CD4-positive, alpha-beta T cell treated with Interleukin-17A for 1 hour (primary cell): ENCODE measurements at places on chromosomes 1 and 21.

DNA sequence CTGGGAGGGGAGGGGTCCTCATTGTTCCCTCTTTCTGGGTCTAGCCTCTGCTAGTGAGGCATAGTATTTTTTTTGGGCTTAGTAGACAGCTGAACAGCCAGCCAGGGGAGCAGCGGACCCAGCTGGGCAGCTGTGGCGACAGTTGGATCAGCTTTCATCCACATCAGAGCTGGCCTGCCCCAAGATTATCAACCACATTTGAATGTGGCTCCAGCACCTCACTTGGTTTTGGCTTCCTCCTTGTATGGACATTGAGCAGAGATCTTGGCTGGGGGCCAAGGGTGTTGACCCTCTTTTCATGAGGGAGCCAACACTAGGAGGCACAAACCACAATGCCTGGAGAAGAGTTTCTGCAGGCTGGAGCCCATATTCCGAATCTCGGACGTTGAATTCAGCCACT is 25.0 kb downstream of the WNT4 start:
- DNase-seq = no peak

DNA sequence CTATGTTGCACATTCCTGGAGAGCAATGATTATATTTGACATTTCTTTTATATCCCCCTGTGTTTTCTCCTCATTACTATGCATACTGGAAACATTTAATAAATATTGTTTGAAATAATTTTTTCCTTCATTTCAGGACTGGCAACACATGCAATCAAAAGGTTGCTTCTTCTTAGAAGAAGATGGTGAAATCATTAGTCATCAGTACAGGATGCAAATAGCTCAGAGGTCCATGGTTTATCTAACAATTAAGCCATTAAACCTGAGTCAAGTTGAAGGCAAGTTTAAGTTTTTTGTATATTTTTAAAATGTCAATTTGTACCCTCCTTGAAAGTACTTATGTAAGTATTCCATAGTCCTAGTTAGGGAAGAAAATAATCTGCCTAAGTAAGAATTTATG is 22.5 kb downstream of the EFCAB7 start:
- no peak for DNase-seq

DNA sequence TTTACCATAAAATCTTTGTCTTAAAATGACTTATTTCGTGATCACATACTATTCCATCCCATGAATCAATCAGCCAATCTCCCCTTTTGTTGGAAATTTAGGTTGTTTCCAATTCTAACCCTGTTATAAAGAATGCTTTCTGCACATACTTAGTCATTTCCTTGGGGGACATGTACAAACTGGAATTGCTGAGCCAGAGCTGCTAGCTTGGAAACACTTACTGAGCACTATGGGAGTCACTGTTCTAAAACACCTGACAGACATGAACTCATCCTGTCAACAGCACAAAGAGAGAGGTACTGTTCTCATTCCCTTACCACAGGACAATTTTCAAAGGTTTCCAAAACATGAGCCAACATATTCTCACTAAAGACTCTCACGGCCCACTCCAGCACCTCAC is 32.1 kb downstream of the AK2 start:
- no peak for DNase-seq

- no peak for DNase-seq
Observed at GRCh38 chr1:166980818-166981217, 5.5 kb upstream of the ILDR2 start.

GRCh38 chr1:161216945-161217712 is 2.0 kb downstream of the FCER1G start:
- peak; percentile 19 for DNase-seq

GRCh38 chr1:48808496-48808895 is 31.8 kb upstream of the BEND5 start:
- no peak for DNase-seq

GRCh38 chr1:67682659-67683197 is 2.3 kb upstream of the GADD45A start:
- no peak for DNase-seq

DNA sequence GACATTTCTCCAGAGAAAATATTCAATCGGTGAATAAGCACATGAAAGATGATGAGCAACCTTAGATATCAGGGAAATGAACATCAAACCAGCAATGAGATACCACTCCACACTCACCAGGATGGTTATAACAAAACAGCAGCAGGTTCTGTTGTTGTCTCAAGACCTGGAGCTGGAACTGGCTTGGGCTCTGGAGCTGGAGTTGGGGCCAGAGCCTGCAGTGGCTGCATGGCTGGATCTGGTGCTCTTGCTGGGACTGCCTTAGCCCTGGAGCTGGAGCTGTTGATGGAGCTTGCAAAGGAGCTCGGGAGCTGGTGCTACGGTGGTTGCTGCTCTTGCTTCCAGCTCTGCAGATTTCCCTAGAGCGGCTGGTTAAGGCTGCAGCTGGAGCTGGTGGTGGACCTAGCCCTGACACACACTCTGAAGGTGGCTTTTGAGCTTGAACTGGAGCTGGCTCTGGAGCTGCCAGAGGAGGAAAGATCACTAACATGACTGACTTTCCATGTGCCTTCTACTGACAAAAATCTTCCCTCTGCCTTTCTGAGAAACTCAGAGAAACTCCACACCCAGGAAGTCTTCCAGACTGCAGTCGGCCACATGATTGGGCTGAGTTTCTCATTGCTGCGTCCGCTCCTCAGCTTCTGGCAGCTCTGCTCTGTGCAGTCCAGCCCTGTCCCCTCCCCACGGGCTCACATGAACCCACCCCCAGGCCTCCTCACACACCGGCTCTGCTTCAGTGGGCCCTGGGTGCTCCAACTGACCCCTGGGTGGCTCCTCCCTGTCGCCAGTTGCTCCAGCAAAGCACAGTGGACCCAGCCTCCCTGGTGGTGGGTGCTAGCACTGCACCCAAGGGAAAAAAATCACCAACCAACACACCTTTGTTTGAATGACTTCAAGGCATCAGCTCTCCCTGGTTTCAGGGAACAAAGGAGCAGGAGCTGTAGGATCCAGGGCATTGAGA is 139.1 kb upstream of the FMN2 start:
- no peak for DNase-seq

- no peak for DNase-seq
Observed at GRCh38 chr1:183816110-183816509, 11.2 kb downstream of the RGL1 start.

GRCh38 chr1:102661481-102661880 is 446.8 kb downstream of the COL11A1 start:
- DNase-seq = no peak

- DNase-seq = peak; percentile 17
Observed at GRCh38 chr1:46489638-46490405, at the start of gene DMBX1. Gene DMBX1, plus strand, starts transcription at chr1:46489836. Its CDS starts 17,175 bp downstream, at chr1:46507011.

GRCh38 chr1:202812176-202813026 is 1.6 kb downstream of the PCAT6 start:
- no peak for DNase-seq

DNA sequence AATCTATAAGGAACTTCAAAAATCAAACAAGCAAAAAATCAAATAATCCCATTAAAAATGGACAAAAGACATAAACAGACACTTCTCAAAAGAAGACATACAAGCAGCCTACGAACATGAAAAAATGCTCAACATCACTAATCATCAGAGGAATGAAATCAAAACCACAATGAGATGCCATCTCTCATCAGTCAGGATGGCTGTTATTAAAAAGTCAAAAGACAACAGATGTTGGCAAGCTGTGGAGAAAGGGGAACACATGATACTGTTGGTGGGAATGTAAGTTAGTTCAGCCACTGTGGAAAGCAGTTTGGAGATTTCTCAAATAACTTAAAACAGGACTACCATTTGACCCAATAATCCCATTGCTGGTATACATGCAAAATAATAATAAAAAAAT is 226.4 kb downstream of the S1PR1 start:
- DNase-seq = no peak

GRCh38 chr1:221777431-221778072 is 35.7 kb upstream of the DUSP10 start:
- DNase-seq = peak; percentile 83

GRCh38 chr1:19400875-19401534 is 84.3 kb downstream of the CAPZB start:
- no peak for DNase-seq

DNA sequence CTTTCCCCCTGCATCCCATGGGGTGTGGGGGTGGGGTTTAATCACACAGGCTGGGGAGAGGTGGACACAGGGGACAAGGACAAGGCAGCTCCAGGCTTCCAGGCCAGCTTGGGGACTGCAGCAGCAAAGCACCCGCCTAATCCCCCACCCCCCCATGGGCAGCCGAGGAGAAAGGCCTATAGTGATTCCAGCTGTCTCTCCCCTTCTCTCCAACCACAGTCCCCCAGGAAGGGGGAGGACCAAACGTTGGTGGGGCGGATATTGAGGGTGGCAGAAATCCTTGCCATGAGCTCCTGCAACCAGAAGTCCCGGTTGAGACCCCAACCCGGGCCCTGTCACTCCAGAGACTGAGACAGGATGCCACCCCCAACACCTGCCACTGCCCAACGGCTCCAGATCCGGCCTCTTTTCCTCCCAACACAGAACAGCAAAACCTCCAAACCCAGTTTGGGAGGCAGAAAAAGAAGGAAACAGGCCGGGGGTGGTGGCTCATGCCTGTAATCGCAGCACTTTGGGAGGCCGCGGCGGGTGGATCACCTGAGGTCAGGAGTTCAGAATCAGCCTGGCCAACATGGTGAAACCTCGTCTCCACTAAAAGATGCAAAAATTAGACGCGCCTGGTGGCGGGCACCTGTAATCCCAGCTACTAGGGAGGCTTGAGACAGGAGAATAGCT is 1.7 kb downstream of the EPHA2 start:
- no peak for DNase-seq

- no peak for DNase-seq
Observed at GRCh38 chr1:85465099-85465785, at the start of gene DDAH1. Gene DDAH1, minus strand, starts transcription at chr1:85465159. Its CDS starts 114 bp downstream, at chr1:85465045.

DNA sequence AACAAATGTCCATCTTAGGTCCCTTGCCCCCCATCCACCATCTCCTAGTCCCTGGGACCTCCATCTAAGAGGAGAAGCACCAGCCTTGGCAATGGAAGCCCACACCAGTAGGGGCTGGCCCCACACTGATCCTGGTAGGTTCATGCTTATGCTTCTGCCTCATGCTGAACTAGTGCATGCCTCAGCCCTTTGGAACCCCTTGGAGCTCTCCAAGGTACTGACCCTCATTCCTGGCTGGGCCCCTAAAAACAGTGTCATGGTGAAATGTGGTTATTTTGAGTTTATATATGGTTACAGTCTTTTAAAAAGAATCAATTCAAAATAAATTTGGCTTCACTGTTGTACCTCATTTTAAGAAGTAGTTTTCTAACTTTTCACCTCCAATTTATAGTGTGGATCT is 108.3 kb downstream of the HIVEP3 start:
- DNase-seq = peak; percentile 51

DNA sequence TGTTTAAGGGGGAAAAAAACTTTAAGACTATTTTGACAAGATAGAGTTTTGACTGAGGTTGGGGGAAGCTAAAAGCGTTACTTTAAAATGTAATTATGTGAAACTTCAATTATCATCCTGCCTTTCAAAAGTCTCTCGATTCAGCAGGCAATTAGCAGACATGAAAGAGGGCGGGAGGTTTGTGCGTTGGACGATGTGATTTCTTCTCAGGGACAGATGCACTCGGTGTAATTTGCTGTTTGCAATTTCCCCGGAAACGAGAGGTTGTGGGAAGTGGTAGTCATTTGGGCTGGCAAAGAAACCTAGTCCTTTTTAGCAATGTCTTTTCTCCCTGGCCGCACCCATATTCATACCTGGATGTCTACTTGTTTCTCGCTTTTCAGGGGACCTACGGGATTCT is 27.1 kb downstream of the KAZN start:
- no peak for DNase-seq

DNA sequence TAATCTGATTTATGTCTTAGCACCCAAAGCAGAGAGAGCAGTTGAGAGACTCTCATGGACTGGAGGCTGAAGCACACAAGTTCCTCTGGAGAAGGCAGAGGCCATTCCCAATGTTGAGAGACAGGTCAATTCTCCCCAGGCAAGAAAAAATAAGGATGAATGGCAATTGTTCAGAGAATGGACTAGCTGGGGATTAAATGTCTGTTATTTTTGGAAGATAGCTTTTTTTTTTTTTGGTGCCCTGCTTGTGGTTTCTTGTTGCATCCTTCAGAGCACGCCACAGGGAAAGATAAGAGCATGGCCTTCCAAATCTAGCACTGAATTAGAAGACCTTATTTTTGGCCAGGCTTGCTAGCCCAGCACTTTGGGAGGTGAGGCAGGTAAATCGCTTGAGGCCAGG is 65.6 kb upstream of the ERRFI1 start:
- no peak for DNase-seq

GRCh38 chr21:40070871-40071270 is 203.6 kb downstream of the PCP4 start:
- DNase-seq = no peak

GRCh38 chr21:18403735-18404450 is at the start of gene TMPRSS15:
Gene TMPRSS15, minus strand, starts transcription at chr21:18403785. Its CDS starts 163 bp downstream, at chr21:18403622.
- DNase-seq = no peak

GRCh38 chr1:159779403-159779851 is 1.3 kb upstream of the DUSP23 start:
- DNase-seq = no peak

- peak; percentile 23 for DNase-seq
Observed at GRCh38 chr1:186828611-186829454, at the start of gene PLA2G4A. Gene PLA2G4A, plus strand, starts transcription at chr1:186828949. Its CDS starts 25,406 bp downstream, at chr1:186854355.

- DNase-seq = no peak
Observed at GRCh38 chr21:44313451-44313850, 13.6 kb downstream of the PFKL start.

GRCh38 chr1:56180520-56181190 is 398.7 kb downstream of the PLPP3 start:
- DNase-seq = no peak

DNA sequence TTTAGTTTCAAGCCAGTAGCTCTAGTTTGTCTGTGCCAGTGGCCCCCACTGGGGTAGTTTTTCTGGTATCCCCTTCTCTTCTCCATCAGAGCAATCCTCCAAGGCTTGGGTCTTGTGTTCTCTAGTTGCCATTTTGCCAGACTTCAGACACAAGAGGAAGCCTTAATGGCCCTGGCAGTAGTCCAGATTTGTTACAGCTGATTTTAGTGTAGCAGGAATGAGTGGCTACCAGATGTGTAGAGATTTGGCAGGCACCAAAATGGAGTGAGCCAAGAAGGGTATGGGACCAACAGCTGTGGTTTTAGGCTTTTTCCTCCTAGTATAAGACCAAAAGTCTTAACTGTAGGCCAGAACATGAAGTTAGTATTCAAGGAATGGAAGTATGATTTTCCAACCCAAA is 56.8 kb downstream of the ACP6 start:
- no peak for DNase-seq

- DNase-seq = no peak
Observed at GRCh38 chr1:109238382-109238781, 11.0 kb upstream of the CELSR2 start.

- DNase-seq = no peak
Observed at GRCh38 chr21:23522751-23523150, 2084.5 kb downstream of the MRPL39 start.

DNA sequence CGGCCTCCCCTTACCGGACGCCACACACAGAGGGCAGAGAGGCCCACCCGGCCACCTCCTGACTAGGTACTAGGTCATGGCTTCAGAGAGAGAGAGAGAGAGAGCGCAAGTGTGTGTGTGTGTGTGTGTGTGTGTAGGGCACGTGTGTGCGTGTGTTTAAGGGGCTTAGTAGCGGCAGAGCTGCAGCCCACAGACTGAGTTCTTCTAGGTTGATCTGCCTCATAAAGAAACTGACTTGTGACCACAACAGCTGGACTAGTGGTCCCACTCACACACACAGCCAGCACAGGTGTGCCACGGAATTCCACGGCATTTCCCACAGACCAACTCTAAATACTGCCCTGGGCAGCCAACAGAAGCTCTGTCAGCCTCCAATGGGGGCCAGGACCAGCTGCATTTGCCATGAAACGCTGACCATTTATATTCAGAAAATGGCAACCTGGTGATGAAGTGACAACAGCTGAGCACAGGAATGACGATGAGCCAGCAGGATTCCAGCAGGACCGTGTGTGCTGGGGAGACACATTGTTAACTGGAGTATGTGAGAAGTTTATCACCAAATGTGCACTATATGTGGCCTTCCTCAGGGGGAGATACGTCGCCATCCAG is 38.8 kb upstream of the GPR153 start:
- no peak for DNase-seq
